Mammary epithelial cell (primary cell): ENCODE measurements at places on chromosomes 2 and 18.
A peak's percentile ranks its signal among the peaks of the same experiment; 100 is the strongest.

- DNase-seq = no peak
These were observed 469.9 kb upstream of the SMIM21 start for GRCh38 chr18:75897386-75897785.

DNA sequence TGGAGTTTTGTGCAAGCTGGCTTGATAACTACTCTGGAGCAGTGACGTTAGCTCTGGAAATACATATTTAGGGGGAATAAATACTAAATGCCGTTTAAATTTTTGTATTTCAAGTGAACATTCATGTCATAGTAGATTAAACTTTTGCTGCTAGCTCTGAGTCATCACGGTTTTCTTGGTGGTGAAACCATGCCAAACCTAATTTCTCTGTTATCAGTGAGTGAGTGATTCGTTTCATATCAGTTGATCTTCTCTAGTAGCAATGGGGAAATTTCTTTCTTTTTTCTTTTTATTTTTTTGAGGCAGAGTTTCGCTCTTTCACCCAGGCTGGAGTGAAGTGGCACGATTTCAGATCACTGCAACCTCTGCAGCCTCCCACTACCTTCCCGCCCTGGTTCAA, 211.1 kb downstream of the PTPRM start:
- DNase-seq = no peak

- DNase-seq = peak; percentile 6
These were observed 43.8 kb downstream of the XIRP2 start for GRCh38 chr2:166932032-166932431.

DNA sequence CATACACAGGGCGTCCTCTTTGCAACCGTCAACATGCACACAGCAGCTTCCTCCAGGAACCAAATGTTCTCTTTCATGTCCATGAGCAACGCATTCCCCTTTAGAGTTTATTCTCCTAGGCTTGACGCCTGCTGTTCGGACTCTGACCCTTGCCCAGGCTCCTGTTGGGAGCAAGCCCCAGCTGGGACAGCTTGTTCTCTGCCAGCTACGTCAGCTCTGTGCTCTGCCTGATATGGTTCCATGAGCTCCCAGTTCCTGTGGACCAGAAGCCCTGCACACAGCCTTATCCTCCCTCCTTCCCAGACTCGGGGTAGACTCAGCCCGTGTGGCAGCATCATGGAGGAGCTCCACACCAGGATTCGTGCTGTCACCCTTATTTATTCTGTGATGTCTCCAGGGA, 253.1 kb upstream of the PXDN start:
- no peak for DNase-seq

- DNase-seq = no peak
These were observed 45.6 kb downstream of the ZRANB3 start for GRCh38 chr2:135485441-135485840.

DNA sequence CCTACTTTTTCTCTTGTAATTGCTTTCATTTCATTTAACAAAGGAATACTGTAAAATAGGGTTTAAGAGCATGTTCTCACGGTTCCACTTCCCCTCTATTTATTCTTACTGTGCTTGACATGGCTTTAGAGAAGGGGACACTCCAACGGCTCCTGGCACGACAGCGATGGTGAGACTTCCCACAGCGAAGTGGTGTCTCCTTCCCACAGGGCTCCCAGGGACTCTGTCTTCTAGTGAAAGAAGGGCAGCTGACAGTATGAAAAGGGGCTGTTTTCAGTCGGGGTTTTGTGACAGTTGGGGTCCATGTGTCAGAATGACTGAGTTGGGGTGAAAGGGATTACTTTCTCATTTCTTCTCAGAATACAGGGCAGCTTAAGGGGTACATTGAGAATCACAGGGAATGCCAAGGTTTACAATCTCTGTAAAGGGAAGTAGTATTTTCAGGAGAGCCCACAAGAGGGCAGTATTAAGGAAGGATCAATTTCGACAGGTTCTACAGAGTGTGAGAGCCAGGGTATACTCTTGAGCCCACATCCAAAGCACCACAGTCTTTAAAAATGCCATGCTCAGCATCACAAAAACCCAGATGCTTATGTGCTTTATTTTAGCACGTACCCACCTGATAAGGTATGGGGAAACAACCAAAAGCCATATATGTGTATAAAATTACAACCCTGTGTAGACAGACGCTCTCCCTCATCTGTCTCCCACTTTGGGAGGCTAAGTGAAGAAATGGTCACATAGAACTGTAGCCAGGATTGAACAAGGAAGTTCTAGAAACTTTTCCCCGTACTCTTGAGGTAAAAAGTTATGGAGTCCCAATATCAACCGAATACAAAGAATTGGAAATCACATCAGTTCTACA, 31.3 kb upstream of the RAPGEF4 start:
- DNase-seq = peak; percentile 25

GRCh38 chr2:71564361-71564760, 111.0 kb downstream of the DYSF start:
- DNase-seq = no peak

- no peak for DNase-seq
These were observed 42.3 kb downstream of the SCN3A start for GRCh38 chr2:165161510-165161909.

GRCh38 chr2:238967031-238967977, 119.4 kb downstream of the TWIST2 start:
- no peak for DNase-seq

DNA sequence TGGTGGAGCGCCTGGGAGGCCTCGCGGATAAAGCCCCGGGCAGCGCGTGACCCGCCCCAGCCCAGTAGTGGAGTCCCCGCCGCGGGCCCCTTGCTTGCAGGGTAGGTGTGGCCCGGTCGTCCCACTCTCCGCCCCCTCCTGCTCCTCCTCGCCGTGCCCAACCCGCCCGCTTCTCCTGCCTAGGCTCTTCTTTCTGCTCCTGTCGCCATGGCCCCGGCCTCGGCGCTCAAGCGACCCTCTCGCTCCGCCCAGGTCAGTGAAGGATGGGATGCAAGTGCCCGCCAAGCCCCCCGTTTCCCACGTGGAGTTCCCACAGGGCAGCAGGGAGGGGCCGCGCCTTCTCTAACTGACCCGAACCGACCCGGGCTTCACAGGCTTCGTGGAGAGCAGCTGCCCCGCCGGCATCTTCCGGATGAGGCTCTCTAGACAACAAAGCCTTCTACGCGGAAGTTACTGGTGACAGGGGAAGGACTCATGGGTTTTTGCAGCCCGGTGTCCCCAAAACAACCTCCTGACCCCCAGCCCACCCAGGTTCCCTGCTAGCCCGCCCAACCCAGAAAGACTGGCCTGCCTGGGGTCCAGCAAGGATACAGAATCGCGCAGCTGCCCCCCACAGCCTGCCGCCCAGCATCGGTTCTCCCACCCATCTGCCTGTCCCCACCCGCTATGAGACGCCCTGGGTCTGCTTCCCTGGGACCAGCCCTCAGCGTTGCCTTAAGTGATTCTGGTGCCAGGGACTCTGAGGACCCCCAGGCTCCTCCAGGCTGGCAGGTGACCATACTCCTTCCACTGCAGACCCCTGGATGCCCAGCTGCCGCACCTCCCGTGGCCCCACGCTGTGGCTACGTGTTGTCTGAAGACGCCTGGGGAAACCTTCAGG, 32.8 kb downstream of the TTC32 start:
- DNase-seq = no peak

DNA sequence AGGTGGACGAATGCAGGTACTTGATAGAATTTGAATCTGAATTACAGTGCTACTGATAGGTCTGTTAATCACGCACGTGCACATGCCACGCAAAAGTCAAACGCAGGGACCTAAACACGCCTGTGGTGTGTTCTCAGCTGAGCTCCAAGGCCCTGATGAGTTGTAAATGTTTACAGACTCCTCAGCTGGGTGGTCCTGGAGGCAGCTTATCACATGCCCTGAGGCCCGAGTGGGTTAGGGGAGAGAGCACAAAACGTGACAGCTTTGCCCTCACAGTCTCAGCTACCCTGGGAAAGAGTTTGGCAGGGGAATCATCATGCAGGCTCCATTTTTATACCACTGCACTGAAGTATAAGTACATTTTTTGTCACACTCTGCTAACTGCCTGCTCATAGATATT, 68.3 kb upstream of the FAM110C start:
- DNase-seq = no peak

- DNase-seq = no peak
These were observed 99.8 kb downstream of the AFF3 start for GRCh38 chr2:100042562-100042961.

GRCh38 chr2:240994171-240994896, 4.1 kb upstream of the SNED1 start:
- DNase-seq = no peak

GRCh38 chr2:156511122-156511521, 74.9 kb downstream of the GPD2 start:
- no peak for DNase-seq

DNA sequence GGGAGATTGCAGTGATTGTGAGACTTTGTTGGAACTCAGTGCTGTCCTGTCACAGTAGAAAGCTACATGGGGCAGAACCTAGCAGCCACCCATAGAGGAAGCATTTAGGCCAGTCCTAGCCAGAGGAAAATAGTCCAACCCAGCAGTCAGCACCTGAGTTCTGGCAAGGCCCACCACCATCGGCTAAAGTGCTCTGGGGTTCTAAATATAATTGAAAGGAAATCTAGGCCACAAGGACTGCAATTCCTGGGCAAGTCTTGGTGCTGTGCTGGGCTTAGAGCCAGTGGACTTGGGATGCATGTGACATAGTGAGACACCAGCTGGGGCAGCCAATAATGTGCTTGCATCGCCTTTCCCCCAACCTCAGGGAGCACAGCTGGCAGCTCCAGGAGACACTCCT, 28.9 kb upstream of the ACTR2 start:
- DNase-seq = no peak

DNA sequence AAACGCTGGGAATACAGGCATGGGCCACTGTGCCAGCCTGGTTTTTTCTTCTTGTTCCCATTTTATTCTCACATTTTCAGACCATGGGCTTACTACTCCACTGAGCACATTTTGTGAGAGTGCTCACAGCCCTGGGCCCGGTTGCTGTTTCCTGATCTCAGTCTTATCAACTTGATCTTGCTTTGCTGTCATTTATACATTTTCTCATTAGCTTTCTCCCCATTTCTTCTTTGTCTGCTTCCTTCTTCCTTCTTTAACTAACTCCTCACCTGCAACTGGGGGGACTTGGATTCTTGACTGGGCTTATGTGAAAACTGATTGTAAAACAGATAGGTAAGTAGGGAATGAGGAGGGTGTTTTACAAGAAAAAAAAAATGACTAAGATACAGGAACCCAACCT, 117.3 kb downstream of the PLB1 start:
- DNase-seq = peak; percentile 47

DNA sequence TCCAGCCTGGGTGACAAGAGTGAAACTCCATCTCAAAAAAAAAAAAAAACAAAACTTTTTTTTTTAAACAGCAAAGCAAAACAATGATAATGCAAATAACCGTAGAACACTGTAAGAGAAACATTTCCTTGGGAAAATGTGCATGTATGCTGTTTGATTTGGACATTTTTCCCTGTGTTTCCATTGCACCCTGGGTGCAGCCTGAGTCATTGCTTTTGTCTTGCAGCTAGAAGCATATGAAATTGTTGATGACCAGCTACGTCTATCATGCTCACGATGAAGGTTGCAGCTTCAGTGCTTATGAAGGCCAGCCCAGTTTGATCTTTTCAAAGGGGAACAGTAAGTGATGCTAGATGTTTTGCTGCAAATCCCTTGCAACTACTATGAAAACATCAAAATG, 41.5 kb downstream of the MOGAT1 start:
- no peak for DNase-seq
